ACHN (cell line): ENCODE measurements at places on chromosomes 3 and 15.
A peak's percentile ranks its signal among the peaks of the same experiment; 100 is the strongest.

- DNase-seq = no peak
These were observed 177.9 kb downstream of the SATB1 start for GRCh38 chr3:18247139-18247695.

DNA sequence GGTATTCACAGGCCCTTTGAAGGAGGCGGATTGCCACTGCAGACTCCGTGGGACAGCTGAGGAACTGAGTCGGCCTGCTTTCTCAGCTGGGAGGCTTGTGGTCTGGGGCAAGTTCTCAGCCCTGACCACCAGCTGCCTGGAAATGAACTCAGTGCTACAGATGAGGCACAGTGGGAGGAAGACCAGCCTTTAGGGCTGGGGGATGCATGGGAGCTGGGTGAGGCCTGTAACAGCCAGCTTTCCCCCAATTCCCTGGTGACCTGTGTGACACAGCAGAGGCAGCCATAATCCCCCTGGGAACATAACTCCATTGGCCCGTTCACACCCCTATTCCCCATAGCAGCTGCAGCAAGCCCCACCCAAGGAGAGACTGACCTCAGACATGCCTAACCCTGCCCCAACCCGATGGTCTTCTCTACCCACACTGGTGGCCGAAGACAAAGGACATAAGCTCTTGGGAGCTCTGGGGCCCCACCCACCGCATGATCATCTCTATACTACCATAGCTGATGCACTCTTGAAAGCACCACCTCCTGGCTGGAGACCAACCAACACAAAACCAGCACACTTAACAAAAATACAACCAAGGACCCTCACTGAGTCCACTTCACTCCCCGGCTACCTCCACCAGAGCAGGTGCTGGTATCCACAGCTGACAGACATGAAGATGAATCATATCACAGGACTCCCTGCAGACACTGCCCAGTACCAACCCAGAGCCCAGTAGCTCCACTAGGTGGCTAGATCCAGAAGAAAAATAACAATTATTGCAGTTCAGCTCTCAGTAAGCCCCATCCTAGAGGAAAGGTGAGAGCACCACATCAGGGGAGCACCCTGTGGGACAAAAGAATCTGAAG, 24.9 kb downstream of the ZMAT3 start:
- no peak for DNase-seq

DNA sequence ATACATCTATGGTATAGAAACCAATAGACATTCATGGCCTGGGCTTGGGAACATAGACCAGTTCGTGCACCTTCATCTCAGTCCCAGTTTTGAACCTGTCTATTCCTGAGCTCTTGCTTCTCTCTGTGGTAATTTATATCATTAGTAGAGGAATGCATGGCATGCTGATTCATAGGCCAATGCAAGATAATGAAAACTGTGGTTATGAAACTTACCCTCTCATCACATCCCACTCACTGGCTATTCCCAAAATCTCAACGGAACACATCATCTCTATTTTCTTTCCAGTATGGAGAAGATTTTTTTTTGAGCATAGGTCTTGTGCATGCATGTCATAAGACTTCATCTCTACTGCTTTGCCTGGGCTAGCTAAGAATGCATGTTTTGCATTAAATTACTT, 18.7 kb upstream of the P2RY12 start:
- DNase-seq = peak; percentile 10

- DNase-seq = no peak
These were observed 16.1 kb downstream of the SLMAP start for GRCh38 chr3:57772251-57772650.

DNA sequence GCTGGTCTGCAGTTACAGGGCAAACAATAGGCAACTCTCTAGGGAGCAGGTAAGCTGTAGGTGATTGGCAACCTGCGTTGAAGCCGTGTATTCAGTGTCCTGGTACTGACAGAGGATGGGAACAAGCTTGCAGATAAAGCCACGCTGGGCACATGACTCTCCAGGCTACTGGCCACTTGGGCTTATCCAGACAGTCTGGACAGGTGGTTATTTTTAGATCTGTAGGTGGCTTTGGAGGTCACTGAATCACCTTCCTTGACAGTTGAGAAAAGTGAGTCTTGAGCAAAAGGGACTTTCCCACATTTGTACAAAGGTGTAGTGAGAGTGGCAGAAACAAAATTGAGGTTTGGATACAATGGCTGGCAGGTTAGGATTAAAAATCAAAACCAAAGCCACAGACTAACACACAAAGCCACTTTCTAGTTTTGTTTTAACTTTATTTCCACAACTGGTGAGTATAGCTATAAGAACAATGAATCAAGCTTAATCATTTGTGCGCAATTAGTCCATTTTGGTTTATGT, 22.3 kb upstream of the IL1RAP start:
- no peak for DNase-seq
